ENCODE measurements at places on chromosomes 11 and 22. TPM values are rescaled to one million over a fixed set of nuclear protein-coding genes. Genes with fewer than 3 reads are reported as not detected.

CECR2 gene
- polyA plus RNA-seq, result not detected

DNA sequence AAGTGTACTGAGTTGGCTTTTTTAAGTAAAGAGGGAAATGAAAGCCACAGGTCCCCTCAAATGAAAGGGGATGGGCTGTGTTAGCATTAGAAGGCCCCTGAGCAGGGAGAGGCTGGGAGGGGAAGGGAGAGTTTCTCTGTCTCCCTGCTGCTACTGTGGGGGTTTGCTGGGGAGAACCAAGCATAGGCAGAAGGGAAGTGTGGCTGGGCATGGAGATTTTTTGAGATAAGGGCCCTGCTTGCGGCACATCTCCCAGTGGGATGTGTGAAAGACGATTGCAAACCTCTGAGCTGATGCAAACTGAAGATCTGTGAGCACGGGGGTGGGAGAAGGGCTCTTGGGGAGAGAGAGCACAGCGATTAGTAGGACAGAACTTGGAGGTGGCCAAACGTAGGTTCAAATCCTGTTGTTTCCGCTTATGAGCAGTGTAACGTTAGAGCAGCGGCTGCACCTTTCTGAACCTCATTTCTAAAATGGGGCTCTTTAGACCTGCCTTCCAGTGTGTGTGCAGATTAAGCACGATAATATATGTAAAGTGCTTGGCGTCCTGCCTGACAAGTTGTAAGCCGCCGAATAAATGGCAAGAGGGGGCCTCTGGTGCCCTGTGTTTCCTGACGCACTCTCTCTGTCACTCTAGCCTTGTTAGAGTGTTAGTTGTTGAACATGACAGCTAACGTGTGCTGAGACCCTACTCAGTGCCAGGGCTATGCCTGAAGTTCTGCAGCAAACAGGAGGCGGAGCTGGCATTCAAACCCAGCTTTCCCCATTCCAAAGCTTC is 122.3 kb downstream of the GRIK4 start:
- no peak for DNase-seq

- DNase-seq, result no peak
Measured at GRCh38 chr22:41713004-41713403, 13.7 kb downstream of the MEI1 start.

DNA sequence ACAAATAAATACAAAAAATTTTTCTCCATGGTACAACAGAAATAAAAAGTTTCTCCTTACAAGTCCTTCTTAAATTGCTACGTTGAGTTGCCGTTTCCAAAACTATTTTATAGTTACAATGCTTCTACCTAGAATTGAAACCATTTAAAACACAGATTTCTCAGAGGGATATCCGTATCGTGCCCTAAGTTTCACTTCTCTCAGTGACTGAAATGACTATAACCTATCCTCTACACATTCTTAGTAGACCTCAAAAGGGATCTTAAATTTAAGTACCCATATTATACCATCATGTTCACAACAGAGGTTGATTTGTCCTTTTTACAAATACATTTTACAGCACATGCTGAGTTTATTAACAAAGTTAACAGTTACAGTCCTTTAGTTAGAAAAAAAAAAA is 44.1 kb downstream of the USP28 start:
- DNase-seq, result no peak

DNA sequence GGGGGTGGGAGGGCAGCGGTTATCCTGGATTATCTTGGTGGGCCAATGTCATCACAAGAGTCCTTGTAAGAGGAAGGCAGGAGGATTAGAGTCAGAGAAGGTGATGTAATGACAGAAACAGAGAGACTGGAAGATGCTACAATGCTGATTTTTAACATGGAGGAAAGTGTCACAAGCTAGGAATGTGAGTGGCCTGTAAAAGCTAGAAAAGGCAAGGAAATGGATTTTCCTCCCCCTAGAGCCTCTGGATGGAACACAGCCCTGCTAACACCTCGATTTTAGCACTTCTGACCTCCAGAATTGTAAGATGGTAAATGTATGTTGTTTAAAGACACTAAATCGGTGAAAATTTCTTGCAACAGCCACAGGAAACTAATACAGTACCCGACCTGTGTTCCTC is 109.3 kb downstream of the MN1 start:
- DNase-seq, result no peak

GRCh38 chr22:32712644-32713355 is 88.7 kb upstream of the TIMP3 start:
- no peak for DNase-seq

DNA sequence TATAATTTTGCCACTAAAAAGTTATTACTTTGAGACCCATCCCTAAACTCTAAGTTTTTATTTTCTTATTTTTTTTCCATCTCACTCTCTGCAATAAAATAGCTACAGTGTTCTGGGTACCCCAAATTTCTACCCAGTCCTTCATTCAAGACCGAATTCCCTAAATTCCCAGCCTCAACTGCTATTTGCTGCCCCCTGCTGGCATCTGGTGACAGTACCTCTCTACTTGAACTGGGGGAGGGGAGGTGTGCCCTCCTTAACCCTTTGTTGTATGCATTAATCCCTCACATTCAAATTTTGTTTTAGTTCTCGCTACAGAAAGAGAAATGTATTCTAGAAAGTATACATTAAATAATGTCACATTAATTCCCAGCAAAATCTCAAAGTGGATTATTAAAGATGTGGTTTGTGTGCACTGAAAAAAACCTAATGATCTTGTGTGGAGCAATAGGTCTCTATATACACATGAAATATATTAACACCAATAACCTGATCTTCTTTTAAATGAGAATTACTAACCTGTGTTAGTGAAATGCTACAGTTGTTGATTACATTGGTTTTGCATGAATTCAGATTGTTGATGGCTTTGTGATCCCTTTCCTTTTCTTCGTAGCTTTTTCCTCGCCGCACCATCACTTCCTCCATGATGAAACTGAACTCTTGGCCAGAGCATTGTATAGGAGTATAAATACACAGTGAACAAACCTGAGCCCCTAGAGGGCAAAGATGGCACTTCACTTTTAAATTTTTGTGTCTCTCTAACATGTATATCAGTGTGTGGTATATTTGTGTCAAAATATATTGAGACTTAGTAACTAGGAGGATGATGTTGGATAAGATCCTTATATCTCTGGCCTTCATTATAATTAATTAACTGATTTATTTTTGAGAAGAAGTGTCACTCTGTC is 590.0 kb downstream of the METTL15 start:
- DNase-seq, result no peak

- no peak for DNase-seq
Measured at GRCh38 chr11:11521306-11522002, 100.4 kb downstream of the GALNT18 start.

DNA sequence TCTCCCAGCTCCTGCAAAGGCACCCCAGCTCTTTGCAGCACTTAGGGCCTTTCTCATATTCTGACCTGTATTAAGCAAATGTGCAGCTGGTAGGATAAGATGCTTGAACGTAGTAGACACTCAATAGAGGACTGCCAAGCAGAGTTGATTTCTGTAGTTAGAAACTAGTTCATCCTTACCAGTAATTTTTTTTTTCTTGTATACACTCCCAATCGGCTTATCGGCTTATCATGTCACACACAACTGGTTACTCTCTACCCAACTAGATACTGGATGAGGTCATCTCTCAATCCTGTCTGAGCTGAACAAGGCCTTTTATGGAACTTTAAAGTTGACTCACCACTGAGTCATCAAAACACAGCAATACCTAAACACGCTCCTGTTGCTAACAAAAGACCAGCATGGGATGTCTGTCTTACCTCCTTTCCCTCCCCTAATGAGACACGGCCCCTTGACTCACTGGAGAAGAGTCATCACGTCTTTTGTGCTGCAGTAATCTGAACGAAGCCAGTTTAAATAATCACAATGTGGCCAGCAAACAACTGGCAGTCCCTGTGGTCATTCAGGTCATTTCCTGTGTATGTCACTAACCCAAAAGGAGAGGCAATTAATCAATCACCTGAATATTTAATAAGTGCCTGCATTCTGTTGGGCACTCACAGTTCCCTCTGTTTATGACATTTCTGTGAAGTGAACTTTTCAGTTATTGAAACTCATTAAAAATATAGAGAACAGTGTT is 7.5 kb upstream of the WEE1 start:
- no peak for DNase-seq

Measured in immature natural killer cell (primary cell).